ENCODE measurements at places on chromosomes 1 and 21.

DNA sequence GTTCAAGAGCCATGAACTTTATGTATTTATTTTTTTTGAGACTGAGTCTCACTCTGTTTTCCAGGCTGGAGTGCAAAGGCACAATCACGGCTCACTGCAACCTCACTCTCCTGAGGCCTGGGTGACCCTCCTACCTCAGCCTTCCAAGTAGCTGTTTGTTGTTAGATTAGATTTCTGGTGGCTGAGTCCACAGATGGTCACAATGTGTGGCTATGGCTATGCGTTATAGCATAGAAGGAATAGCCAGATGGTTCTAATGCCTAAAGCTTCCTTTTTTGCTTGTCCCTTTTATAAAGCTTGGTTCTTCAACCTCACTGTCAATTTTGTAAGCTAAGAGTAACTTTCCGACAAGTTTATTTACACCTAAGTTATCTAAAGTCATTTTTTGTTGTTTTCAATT, 62.3 kb upstream of the FMN2 start:
- peak; percentile 87 for DNase-seq

GRCh38 chr1:204178487-204179281, 12.5 kb upstream of the REN start:
- DNase-seq, result no peak

- DNase-seq, result no peak
These were observed 10.0 kb downstream of the LRRC53 start for GRCh38 chr1:74502432-74502831.

GRCh38 chr1:203592156-203592555, 34.5 kb upstream of the ATP2B4 start:
- DNase-seq, result peak; percentile 29

DNA sequence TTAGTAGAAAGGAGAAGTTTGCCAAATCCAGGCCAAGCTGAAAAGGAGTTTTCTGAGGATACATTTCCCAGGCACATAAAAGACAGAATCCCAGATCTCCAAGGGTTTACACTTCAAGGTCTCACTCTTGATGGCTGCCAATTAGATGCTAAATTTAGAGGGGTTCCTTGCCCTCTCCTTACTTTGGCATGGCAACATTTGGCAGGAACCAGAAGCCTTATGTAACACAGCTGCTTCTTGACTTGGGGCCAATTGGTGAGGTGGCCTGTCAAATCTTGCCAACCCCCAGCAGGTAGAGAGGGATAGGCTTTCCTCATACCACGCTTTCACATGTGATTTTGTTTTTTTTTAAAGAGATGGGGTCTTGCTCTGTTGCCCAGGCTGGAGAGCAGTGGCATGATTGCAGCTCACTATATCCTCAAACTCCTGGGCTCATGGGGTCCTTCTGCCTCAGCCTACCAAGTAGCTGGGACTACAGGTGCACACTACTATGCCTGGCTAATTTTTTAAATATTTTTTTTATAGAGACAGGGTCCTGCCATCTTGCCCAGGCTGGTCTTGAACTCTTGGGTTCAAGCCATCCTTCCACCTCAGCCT, 25.2 kb upstream of the NKAIN1 start:
- DNase-seq, result no peak

DNA sequence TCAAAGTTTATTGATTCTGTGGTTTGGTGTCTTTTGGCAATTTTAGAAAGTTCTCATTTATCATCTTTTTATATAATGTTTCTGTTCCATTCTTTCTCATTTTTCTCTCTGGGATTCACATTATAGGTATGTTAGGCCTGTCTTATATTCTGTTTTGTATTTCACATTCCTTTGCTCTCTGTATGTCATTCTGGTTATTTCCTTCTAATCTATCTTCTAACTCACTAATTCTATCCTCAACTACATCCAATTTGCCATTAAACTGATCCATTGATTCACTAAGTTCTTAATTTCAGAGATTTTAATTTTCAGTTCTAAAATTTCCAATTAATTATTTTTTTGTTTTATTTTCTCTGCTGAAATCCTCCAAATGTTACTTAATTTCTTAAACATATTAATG, 234.8 kb downstream of the FOXD2 start:
- no peak for DNase-seq

GRCh38 chr1:165659581-165659895, 28.5 kb downstream of the MGST3 start:
- DNase-seq, result no peak

GRCh38 chr1:171585715-171586114, 36.3 kb upstream of the MYOCOS start:
- no peak for DNase-seq

DNA sequence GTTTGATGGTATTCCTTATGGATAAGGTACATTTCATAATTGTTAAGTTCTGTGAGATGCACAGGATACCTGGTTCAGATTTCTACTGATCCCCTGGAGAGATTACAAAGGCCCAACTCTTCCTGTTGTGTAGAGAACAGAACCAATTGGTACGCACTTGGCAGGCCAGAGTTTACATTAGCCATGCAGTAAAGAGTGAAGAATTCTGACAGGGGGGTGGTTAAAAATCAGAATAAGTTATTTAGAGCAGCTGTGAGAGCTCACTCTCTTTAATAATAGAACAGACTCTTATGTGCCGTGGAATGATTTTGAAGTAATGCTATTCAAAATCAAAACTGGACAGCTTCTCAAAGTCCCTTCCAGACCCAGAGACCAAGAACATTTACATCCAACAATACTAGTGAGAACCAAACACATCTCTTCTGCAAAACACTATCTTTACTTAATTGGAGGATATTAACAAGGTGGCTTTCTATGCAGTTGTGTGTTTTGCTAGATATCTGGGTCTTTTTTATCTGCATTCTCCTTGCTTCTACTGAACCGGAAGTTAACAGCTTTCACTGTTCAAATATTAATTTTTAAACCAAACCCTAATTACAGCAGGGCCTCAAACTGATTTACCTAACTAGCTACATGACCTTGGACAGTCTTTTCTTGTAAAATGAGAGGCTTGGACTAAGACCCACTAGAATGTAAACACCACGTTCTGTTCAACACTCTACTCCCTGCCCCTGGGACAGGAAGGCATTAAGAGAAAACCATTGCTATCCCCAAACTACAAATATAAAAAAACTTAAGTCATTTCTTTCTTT, 4.0 kb downstream of the USP24 start:
- DNase-seq, result no peak

GRCh38 chr21:34205811-34206571, 132.6 kb downstream of the MRPS6 start:
- peak; percentile 45 for DNase-seq

- DNase-seq, result no peak
These were observed 17.5 kb downstream of the ZBTB18 start for GRCh38 chr1:244068567-244068966.

DNA sequence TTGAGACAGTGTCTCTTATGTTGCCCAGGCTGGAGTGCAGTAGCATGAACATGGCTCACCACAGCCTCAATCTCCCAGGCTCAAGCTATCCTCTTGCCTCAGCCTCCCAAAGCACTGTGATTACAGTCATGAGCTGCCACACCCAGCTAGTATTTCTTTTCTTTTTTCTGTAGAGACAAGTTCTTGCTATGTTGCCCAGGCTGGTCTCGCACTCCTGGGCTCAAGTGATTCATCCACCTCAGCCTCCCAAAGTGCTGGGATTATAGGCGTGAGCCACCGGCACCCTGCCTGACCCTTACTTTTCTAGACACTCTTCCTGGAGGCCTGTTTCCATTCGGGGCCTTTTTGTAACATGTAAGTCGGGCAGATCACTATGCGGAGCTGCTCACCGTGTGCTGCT, 30.1 kb upstream of the SRP9 start:
- no peak for DNase-seq

GRCh38 chr1:60657926-60658325, 424.4 kb upstream of the NFIA start:
- no peak for DNase-seq

GRCh38 chr1:93673163-93673829, 8.3 kb downstream of the BCAR3 start:
- DNase-seq, result peak; percentile 48

DNA sequence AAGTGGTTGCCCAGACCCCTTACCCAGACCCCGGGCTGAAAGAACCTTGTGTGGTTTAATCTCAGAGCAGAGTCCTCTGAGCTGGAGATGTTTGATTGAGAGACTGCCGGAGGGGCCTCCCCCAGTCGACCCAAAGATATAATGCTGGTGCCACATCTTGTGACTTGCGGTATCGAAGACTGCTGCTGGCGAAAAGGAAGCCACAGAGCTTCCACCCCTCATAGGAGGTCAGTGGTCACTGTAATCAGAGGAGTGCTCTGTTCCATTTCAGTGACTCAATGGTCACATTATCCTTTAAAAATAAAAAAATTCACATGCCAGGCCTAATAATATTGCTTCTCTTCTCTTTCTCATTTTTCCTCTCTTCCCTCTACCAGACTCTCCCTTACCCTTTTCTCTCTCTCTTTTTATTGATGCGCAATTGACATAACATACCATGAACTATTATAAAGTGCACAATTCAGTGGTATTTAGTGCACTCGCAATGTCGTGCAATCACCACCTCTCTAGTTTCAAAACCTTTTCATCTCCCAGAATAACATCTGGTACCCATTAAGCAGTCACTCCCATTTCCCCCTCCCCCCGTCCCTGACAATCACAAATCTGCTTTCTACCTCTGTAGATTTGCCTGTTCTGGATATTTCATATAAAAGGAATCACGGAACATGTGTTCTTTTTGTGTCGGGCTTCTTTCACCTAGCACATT, 52.6 kb upstream of the LYST start:
- peak; percentile 72 for DNase-seq

DNA sequence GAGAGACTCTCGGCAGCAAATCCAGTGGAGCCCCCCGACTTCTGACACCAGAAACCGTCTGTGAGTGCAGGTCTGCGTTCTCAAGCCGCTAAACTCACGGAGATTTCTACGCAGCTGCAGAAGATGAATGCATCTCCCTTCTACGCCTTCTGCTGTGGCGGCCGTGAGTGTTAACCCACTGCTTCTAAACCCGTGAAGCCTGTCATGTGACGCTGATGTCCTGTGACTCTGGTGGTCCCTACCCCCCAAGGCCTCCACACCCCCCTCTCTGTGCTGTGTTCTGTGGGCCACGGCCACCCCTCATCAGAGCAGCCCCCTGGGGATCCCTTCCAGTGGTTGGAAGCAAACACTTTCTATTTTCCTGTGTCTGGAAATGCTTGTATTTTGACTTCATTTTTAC, 33.9 kb upstream of the COL18A1 start:
- no peak for DNase-seq

DNA sequence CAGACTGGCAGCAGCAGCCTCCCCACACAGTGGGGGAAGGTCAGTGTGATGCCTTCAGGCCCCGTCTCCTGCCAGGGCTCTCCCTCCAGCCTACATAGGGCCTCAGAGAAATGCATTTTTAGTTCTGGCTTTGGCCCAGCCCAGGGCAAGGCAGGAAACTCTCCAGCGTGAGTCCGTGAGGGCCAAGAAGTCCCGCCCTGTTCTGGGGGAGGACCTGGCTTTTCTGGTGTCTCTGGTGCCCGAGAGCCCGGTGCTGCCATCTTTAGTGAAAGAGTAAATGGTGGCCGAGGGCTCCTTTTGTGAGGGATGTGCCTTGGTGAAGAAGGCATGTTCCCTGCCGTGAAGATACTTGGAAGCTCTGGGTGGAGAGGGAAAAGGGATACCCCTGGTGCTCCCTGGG, 14.8 kb upstream of the DIP2A start:
- peak; percentile 8 for DNase-seq

DNA sequence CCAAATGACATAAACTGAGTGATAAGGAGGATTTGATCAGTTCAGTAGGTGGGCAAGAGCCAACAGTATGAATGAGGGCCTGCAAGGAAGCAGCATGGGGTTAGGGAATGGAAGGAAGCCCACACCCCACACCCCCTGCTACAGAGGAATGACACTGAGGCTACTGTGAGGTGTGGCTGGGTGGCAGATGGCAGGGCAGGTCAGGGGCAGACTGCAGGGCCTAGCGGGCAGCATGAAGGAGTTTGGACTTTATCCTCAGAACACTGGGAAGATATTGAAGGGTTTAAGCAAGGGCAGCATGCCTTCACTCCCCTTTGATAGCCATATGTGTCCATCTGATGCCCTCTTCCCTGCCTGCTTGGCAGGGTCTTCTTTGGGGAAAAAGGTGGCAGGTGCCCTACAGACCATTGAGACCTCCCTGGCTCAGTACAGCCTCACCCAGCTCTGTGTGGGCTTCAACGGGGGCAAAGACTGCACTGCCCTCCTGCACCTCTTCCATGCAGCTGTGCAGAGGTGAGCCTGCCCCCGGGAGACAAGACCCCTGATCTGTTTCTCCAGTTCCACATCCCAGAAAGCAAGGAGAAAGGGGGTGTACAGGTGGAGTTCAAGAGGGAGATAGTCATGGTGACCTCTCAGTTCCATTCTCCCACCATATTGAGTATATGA, 4.1 kb upstream of the LENEP start:
- DNase-seq, result no peak

- peak; percentile 56 for DNase-seq
These were observed 150.6 kb upstream of the ZC3H12A start for GRCh38 chr1:37323486-37324377.

GRCh38 chr1:180168786-180169639, 14.3 kb downstream of the QSOX1 start:
- peak; percentile 52 for DNase-seq

- peak; percentile 17 for DNase-seq
These were observed 12.6 kb downstream of the DFFB start for GRCh38 chr1:3869751-3870301.

DNA sequence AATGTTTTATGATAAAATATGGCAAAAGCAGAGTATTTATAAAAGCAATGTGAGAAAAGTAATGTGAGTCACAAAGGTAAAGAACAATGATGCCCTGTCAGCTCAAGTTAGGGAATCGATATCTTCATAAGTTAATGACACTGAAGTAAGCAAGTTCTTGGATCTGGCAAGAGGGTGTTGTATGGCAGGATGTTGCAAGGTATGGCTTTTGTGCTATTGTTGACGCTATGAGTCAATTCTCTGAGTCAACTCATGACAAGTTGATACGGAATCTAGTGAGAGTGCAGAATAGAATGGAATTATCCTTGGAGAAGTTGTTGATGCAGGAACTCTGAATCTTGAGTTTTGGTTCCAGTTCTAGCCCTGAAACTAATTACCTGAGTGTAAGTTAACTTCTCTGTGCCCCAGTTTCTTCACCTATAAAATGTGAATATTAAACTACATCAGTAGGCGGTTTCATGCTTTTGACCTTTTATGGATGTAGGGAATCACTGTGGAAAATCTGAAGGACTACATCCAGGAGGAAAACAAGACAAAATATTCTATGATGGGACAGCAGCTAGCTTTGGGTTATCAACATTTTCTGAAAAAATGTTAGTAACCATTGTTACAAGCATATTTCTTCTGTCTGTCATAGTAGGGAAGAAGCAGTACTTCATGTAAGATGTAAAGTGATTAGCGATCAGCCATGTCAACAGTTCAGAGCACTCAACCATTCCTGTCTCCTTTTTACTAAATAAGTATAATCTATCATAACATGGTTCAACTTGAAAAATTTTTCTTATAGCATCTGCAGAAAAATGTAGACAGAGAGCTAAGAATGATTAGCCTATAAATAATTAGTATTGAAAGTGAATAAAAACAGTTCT, 96.9 kb downstream of the ATP6V1G3 start:
- peak; percentile 95 for DNase-seq

DNA sequence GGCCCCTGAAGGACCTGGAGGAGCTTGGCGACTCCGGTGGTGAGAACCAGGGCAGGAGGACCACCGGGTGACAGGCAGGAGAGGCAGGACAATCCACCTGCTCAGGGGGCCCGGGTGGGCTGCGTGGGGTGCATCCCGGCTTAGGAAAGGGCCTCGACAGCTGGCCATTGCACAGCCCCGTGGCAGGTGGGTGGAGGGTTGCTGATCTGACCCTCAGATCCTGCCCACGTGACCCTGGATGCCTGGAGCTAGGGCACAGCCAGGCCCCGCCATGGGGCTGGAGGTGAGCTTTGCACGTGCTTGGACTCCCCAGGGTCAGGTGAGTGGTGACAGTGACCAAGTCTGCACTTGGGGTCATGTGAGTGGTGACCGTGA, 35.5 kb upstream of the SLC19A1 start:
- no peak for DNase-seq

Data from foreskin fibroblast (primary cell).